HS-27A (cell line): ENCODE measurements at places on chromosomes 7 and 10.

DNA sequence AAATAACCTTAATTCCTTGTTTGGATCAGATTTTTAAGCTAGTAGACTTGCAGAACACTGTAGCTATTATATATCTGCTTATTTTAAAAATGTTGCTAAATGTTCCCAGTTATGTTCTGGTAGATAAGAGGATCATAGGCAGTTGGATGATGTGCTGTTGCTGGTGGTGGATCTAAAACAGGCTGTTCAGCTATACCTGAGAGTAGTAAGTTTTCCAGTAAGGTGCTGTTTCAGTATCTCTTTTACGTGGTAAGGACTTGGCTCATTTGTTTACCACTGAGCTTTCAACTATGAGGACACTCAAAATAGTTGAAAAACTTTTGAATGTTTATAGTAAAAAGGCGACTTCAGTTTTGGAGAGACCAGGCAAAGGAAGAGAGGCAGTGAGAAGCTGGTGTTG, 180.9 kb downstream of the CDK14 start:
- no peak for DNase-seq

GRCh38 chr10:49575489-49576072, 34.5 kb upstream of the SLC18A3 start:
- no peak for DNase-seq

DNA sequence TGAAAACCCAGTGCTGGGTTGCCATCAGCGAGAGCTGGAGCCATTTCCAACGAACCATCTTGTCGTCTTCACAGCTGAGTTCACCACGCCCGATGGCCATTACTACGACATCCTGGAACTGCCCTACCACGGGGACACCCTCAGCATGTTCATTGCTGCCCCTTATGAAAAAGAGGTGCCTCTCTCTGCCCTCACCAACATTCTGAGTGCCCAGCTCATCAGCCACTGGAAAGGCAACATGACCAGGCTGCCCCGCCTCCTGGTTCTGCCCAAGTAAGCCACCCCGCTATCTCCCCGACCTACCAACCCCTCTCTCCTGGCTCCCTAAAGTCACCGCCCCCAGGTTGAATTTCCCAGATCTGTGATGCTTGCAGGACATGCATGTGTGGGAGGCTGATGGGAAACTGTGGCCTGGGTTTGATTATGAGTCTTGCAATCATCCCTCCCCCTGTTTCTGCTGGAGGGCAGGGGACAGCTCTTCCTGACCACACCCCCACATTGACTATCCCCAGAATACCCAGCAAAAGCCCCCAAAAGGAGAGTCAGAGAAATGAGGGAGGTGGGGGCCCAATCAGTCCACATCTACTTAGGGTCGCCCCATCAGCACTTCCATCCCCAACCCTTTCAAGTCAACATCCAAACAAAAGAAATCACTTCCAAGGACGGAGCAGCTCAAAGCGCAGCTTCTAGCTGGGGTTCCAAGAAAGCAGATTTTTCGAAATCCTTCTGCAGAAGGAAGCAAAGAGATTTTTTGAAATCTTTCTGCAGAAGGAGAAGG, 6.9 kb downstream of the SERPINE1 start:
- no peak for DNase-seq

- DNase-seq: no peak
Observed at GRCh38 chr10:98038288-98038687, 7.9 kb upstream of the CRTAC1 start.

DNA sequence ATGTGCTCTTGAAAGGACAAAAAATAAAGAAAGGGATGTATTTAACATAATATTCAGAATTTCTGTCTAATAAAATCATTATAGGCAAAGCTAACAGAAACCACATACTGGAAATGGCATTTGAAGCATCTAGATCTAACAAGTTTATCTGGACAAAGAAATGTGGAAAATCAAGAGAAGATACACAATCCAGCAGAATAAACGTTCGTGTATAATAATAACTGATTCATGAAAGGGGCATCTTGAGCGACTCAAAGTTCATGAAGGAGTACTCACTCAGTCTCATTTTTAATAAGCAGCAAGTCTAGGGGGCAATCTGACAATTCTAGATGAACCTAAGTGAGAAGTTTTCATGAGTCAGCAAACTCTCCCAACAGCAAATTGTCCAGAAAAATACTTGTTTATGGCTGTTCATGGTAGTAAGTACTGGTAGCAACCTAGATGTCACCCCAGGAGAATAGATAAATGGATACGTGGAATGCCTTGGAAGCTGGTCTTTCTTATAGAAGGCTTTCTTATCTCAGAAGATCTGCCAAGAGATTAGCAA, 541.8 kb downstream of the INHBA start:
- DNase-seq: no peak
